Activated T-cell treated with anti-CD3 and anti-CD28 coated beads for 48 hours (primary cell): ENCODE measurements at places on chromosomes 16 and 17.
A peak's percentile ranks its signal among the peaks of the same experiment; 100 is the strongest.

GRCh38 chr17:58335779-58336455 is 7.3 kb upstream of the TSPOAP1 start:
- peak; percentile 68 for DNase-seq

DNA sequence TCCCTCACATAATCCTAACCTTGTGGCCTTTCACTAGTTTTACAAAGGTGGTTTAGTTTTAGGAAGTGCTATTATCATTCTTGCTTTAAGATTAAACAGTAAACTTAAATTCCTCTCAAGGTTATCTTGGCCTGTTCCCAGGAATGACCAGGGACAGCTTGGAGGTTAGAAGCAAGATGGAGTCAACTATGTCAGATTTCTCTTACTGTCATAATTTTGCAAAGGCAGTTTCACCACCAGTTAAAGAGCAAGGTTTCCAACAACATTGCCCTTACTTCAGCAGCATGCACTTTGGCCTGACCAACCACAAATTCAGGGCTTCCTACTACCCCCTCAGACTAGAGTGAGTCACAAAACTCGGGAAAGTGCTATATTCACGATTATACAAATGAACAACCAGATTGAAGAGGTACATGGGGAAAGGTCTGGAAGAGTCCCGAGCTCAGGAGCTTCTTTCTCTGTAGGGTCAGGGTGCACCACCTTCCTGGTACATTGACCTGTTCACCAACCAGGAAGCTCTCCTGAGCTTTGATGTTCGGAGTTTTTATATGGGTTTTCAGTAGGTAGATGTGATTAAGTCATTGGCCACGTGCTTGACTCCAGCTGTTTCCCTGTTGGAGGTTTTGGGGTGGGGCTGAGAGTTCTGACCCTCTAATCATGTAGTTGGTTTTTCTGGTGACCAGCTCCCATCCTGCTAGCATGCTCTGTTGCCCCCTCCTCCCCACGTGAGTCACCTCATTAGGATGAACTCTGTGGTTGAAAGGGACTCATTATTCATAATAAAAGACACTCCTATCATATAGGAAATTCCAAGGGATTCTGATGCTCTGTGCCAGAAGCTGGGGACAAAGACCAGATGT is 19.4 kb downstream of the RHOT1 start:
- DNase-seq = no peak

- no peak for DNase-seq
Observed at GRCh38 chr16:21626659-21627277, 25.6 kb downstream of the IGSF6 start.

DNA sequence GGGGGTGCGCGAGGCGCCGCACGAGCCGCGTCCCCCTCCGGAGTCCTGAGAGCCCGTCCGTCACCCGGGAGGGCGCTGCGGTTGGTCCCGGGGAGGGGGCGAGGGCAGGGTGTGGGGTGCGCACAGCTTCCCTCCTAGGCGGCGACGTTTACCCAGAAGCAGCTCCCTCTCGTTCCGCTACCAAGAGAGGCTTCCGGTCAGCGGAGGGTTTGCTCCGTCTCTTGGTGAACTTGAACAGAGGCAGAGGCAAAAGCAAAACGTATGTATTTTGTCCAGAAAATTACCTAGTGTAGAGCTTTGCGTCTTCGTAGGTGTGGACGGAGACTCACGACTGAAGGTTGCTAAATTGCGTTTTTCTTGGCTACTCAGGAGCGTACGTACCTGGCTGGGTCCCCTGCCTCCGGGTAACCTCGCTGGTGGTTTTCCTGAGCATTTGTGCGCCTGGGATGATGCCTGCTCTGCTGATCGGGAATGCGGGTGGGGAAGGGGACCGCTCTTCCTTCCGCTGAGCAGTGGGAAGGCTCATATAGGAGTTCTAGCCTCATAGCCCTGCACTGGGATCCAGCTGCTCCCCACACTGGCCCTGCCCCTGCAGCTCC is 833 bp downstream of the WSCD1 start:
- no peak for DNase-seq

DNA sequence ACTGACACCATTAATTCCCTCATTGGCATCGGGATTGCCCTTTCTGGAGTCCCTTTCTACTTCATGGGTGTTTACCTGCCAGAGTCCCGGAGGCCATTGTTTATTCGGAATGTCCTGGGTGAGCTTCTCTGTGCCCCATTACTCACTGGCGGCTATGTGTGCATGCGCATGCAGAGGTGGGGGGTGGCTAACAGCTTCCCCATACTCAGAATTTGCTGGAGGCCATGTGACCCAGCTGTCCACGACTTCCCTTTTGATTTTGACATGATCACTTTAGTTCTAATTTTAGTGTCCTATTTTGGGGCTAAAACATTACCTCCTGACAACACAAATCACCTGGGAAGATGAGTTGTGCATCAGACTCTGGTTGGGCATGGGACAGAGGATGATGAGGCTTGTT is 14.1 kb downstream of the SLC7A6OS start:
- no peak for DNase-seq

- DNase-seq = no peak
Observed at GRCh38 chr17:48555258-48556228, 10.6 kb upstream of the HOXB2 start.

- DNase-seq = no peak
Observed at GRCh38 chr17:36525888-36526287, 8.8 kb downstream of the MYO19 start.

DNA sequence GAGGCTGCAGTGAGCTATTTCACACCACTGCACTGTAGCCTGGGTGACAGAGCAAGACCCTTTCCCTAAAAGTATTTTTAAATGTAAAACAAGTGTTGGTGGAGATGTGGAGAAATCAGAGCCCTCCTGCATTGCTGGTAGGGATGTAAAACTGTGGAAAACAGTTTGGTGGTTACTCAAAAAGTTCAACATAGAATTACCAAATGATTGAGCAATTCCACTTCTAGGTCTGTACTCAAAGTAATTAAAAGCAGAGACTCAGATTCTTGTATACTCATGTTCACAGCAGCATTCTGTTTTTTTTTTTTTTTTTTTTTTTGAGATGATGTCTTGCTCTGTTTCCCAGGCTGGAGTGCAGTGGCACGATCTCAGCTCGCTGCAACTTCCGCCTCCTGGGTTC is 141.8 kb downstream of the PITPNC1 start:
- DNase-seq = no peak

- DNase-seq = no peak
Observed at GRCh38 chr17:80969030-80969673, 22.5 kb upstream of the CHMP6 start.

DNA sequence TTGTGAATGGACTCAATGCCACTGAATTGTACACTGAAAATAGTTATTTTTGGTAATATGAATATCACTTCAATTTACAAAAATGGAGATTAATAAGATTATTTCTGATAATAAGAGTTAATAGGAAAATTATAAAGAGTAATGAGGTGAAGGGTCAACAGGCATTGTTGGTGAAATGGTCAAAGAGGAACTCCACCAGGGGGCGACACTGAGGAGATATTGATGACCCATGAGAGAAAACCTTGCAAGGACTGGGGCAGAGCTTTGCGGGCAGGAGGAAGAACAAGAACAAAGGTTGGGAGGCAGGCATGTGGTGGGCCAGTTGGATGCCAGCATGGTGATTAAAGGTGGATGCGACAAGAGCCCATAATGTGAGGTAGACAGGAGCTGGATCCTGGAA is 74.0 kb upstream of the XYLT1 start:
- DNase-seq = peak; percentile 9

GRCh38 chr17:46191322-46192188 is 1.7 kb downstream of the KANSL1 start:
- no peak for DNase-seq

- no peak for DNase-seq
Observed at GRCh38 chr16:85448557-85449190, 164.4 kb upstream of the GSE1 start.

- peak; percentile 27 for DNase-seq
Observed at GRCh38 chr16:12228602-12229499, 252.3 kb downstream of the SNX29 start.

DNA sequence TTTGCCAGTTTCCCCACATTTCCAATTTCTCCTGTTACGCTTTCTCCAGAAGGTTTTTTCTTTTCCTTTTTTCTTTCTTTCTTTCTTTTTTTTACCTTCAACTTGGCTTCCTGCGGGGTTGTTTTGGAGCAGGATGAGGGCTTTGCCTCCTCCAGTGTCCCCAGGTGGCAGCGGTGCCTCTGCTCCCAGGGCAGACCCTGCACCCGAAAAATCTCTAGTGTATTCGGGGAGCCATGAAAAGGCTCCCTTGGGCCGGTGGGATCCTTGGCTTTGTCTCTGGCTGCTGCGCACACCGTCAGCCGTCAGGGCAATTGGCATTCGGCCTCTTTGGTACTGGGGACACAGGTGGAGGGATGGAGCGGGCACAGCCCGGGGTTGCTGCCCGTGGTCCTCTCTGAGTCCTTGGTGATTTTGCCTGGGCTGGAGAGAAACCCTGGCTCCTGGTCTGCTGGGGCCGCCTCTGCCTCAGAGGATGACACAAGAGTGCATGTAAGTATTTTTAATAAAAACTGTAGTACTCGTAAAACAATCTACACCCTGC is 846 bp downstream of the ITGB3 start:
- no peak for DNase-seq

DNA sequence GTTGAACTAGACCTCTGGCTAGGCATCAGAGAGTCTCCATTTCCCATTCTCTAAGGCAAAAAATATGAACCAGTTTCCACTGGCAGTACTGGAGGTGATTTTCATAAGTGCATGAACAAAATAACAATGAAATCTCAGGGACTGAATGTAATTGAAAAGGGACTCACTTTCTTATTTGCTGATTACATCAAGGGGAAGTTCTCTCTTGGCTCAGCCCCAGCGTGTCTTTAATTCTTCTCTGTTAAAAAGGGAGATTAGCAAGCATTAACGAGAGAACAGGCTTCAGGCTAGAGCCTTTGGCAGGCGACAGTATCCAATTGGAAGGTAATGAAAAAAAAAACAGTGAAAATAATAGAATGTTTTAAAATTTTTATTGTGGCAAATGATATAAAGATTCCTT is 34.0 kb upstream of the ADAMTS18 start:
- DNase-seq = no peak

- no peak for DNase-seq
Observed at GRCh38 chr17:33459078-33459940, 166.2 kb upstream of the ASIC2 start.
